Activated CD4-positive, alpha-beta T cell treated with anti-CD3 and anti-CD28 coated beads, Interleukin-2, amount 10 ng/mL, durations not matched to agents 24 days and 14 days (primary cell): ENCODE measurements at places on chromosomes 5 and 9.

DNA sequence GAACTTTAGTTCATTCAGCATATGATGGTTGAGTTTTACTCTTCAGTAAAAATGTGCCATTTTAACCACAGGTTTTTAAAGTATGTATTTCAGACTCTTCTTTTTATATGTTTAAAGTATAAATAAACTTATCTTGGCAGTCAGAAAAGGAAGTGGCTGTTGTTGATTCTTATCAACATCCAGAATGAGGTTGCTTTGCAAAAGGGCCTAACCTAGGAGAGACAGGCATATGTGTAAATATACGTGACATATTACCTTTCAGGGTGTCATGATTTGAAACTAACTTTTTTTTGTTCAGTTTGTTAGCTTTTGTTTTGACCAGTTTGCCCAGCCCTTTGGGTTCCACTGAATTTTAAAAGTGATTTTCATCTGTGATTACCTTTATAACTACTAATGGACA lies 7.4 kb downstream of the SMARCA2 start:
- DNase-seq = peak; percentile 73

GRCh38 chr5:53164478-53165165 lies 55.1 kb upstream of the MOCS2 start:
- no peak for DNase-seq

DNA sequence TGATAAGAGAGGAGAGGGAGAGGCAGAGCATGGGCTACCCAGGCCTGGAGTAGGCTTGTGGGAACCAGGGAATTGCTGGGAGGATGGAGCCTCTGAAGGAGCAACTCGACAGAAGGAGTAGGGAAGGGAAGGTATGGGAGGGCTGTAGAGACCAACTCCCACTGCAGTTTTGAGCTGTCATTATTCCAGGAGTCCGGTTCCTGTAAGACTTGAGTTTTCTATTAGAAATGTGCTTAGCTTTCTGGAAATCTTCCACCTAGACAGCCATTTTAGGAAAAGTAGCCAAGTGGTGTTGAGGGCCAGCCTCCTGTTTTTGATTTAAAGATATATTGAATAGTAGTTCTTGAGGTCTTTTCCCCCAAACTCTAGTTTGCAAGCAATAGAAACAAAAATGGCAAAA lies 323.5 kb downstream of the LRRC70 start:
- no peak for DNase-seq

GRCh38 chr5:8570528-8570927 lies 701.6 kb downstream of the MTRR start:
- DNase-seq = no peak

DNA sequence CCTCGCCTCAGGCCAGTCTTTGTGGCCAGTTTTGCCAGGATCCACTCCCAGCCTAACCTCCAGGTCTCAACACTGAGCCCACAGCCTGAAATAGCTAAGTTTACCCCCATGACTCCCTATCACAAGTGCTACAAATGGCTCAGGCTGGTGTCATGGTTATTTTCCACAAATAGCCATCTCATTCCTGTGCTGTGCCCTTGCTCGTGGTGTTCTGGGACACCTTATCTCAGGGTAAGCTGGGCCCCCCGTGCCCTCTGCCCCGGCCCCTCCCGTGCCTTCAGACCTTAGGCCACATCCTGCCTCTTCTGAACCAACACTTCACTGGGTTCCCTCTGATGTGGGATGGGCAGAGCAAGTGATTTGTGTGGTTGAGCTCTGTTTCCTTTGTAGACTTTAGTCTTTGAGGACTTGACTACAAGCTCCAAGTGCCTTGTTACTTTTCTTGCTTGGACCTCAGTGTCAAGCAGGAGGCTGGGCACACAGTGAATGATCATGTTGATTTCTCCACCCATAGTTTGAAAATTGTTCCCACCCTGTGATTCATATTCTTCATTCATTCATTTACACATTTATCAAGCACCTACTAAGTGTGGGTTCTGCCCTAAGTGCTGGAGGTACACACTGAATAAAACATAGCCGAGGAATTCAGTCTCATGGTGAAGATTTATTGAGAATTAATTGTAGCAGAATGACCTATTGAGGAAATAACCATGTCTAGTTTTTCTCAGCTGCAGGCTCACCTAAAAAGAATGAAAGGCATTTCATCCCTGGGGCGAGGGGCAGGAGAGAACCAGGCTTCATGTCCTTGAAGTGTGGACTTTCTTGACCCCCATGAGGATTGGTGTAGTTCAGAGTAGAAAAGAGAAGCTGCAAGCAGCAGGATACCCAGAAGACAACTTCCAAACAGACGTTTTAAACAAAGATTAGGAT lies 84.5 kb upstream of the CTNNA1 start:
- DNase-seq = peak; percentile 82

DNA sequence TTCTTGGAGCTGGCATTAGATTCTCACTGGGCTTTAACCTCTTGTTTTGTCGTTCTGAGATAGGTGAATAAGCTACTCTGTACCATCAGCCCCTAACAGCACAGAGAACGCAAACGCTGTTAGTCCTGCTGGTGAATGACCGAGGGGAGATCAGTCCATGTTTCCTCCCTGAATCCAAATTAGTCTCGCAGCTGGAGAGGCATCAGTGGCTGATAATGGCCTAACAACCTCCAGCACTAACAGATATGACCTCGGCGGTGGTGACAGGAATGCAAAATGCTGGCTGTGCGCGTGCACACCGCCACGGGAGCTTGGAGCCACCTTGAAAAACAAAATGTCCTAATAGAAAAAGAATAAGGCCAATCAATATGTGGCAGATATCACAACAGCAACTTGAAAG lies 77.6 kb upstream of the IRX1 start:
- peak; percentile 29 for DNase-seq

- no peak for DNase-seq
Measured at GRCh38 chr9:130918826-130919558, 20.1 kb downstream of the FIBCD1 start.

DNA sequence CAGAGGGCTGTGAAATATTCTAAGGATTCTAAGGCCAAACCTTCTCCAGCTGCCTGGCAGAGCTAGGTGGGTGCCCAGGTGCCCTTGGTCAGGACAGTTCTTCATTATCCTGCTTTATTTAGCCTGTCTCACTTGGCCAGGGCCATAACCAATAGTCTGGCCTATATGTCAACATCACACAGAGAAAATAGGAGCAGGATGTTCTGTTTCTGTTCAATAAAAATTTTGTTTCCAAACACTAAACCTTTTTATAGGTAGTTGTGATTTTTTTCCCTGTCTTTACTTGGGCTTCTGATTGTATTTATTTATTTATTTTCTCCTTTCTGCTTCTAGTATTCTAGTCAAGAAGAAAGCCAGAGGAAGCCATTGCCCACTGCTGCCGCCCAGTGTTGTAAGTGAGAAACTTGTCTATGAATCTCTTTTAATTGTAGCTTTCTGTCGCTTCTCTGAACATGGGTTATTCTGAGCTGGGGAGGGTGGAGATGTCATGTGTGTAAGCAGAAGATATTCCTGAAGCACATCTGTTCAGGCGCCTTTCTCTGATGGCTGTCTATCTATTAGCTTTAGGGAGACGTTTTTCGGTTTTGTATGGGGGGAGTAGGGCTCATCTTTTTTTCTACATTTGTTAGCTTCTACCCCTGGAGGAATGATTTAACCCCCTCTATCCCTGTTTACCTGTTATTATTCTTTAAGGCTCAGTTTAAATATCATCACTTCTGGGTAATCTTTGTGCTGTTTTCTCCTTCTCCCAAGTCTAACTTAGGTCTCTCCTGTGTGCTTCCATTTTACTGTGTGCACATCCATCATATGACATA lies 97.1 kb downstream of the UNC13B start:
- peak; percentile 78 for DNase-seq

DNA sequence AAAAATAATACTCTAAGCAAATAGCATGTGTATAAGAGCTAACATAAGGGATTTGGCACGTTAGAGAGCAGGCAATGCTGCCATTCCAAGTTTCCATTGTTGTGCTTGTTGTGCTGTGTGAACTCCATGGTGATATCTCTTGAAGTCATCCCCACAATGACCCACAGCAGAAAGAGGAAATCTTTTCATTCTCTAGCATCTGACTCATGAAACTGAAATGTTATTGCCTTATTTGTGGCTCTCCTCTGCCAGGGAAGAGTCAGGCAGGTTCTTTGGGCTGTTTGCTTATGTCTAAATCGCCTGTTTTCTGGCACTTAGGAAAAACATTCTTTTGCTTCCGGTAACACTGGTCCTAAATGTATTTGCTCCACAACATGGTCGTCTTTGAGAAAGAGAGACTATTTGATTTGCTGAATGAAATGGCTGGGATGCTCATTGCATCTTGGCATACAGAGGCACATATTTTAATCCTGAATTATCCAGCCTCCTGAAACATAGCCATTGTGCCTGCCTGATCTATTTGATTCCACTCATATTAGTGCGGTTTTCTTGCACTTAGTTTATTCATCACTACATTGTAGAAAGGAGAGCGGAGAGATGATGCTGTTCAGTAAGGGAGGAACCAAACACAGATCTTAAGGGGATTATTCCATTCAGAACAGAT lies 188.8 kb downstream of the CSNK1G3 start:
- DNase-seq = no peak

DNA sequence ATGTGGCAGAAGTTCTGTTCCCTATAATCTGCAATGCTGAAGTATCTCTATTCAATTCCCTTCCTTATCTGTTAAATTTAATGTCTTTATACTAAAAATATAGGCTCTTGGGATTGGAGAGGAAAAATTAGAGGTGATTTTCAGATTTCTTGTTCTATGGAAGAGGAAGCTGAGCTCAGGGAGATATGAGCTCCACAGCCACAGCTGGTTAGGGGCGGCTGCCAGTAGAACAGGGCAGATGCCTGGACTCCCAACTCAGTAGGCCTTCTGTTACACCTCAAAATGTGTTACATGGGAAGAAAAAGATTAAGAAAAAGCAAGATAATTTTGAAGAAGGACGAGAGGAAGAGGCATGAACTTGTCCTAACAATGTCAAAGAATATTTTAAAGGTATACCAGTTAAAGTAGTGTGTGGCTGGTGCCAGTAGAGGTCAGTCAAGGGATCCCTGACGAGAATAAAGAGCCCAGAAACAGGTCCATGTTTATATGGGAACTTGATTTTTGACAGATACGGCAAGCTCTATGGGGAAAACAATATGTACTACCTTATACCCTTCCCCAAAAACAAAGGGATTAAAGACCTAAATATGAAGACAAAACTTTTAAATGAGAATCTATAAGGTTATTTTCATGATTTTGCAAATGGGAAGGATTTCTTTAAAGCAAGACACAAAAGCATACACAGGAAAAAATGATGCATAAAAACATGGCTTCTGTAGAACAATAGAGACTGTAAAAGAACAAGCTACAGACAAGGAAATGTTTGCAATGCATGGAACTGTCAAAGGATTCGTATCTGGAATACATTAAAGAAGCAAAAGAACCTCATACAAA lies 28.7 kb downstream of the DNAJC21 start:
- DNase-seq = no peak

DNA sequence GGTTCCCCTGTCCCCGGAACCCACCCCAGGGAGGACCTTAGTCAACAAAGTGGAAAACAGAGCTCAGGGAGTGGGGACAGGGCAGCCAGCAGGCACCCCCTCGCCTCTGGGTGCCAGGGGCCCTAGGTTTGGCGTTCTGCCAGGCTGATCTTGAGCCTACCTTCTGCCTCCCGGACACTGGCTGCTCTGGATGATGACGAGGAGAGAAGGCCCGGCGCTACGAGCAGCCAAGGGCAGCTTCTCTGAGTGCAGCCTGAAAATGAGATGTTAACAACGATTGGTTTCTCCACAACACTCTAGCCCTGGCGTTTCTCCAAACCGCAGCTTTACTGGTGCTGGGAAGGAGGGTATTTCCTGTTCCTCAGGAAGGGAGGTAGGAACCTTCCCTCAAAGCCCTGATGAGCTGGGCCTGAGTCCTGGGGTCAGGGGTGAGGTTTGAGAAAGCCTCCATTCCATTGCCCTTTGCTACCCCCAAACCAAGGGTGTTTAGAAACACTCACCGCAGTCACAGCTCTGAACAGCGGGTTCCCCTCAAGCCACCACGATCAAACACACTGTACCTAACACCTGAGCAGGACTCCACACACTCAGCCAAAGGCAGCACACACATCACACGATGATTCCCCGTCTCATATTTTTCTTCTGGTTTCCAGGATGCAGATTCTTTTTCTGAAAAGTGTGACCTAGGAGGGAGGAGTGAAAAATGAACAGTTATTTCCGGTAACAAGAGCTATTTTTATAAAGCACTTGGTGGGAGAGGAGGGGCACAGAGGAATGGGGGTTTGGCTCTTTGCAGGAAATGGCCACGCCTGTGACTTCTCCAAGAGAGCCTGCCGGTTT lies at the start of gene STING1:
Gene STING1 (minus strand): TSS at position 709 of the 840 bp plus-strand sequence. CDS start 1,054 bp downstream, outside the sequence.
- peak; percentile 89 for DNase-seq

DNA sequence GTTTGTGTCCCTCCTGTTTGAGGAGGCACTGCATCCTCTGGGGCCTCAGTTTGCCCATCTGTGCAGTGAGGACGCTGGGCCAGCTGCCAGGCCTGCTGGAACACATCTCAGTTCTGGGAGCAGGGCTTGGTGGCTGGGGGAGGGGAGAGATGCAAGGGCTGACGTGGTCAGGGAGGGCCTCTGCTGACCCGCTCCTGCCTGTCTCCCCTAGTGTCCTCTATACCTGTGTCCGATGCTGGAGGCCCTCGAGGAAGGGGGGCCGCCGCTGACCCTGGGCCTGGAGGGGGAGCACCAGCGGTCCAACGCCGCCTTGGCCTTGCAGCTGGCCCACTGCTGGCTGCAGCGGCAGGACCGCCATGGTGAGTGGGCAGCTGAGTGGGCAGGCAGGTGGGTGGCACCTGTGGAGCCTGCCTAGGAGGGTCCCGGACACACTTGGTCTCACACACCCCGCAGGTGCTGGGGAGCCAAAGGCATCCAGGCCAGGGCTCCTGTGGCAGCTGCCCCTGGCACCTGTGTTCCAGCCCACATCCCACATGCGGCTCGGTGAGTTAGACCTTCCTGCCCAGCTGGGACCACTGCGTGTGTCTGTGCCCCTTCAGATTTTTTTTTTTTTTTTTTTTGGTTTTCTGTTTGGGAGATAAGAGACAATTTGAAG lies 5.8 kb downstream of the FPGS start:
- DNase-seq = no peak

- DNase-seq = peak; percentile 28
Measured at GRCh38 chr9:92095236-92095635, 20.0 kb downstream of the SPTLC1 start.

- DNase-seq = no peak
Measured at GRCh38 chr5:118996098-118996497, 7.8 kb upstream of the DTWD2 start.
